ENCODE measurements at places on chromosomes 1 and 21.

DNA sequence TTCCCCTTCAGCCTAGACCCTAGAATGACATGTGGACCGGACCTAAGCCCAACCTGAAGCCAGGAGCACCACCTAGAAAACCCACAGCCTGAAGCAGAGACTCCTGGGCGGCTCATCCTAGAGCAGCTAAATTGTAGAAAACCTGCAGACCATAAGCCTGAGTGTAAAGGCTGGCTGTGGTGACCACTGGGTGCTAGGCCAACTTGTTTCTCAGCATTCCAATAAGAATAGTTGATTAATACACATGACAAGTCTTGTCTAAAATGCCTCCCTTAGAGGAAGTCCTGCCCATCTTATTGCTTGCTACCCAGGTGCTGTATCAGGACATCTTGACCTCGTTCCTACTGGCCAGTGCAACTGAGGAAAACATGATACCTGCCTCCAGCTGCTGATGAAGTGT lies 23.3 kb upstream of the CASQ2 start:
- DNase-seq = no peak

GRCh38 chr1:187949567-187949966 lies 1120.8 kb downstream of the PLA2G4A start:
- no peak for DNase-seq

DNA sequence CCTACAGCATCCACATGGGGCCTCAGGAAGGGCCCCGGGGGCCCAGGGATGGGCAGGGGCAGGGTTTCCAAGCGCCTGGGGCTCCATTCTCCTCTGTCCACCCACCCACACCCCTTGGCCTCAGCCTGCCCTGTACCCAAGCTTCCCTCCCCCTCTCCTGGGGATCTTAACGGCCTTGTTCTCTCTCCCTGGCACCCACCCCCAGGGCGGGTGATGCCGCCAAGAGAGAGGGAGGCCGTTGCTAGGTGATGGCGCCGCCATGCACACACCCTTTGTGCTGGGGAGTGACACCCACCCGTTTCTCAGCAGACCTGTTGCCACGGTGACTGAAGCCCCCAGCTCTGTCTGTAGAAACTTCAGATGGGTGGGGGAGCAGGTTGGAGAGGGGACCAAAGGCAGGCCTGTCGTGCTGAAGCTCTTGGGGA lies 7.6 kb downstream of the GPR37L1 start:
- DNase-seq = no peak

DNA sequence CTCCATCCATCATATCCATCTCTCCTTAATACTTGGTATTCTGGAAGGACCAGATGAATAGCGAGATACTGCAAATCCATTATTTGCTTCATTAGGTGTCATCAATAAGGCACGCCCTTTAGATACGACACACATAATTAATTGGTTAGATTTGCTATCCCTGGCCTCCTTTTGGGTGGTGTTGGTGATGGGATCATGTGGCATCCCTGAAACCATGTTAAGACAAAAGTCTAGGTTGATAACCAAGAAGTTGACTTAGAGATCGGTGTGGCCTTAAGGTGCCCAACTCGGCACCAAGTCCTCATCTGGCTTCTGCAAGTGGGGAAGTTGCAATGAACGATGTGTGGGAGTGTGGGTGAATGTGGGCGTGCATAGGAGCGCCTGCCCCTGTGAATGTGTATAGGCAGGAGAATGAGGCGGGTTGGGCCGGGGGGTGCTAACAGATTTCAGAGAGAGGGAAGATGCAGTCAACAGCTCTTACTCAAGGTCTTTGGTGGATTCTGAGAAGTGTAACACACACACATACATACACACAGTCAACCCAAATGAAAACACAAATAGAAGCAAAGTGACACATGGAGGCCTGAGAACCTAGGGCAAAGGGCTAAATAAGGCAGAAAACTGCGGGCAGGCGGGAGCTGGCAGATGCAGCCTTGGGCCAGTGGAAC lies 415.7 kb upstream of the ESRRG start:
- DNase-seq = no peak

DNA sequence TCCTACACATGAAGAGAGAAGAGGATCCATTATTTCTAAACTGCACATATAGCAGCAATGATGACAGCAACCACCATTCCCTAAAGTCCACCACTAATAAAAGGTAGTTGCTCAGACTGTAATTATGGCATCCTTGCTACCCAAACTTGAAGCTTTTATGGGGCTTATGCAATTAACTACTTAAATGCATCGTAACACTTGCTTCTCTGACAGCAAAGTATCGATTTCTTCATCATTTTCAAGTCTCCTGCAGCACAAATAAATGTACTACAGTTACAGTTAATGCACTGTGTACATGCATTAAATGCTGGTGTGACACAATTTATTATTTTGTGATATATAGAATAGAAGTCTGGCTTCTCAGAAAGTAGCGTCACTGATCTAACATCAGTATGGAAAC lies 241.7 kb downstream of the USH2A start:
- DNase-seq = no peak

- DNase-seq = no peak
These were observed 13.4 kb downstream of the ACAP3 start for GRCh38 chr1:1294250-1294890.

GRCh38 chr1:203095061-203095690 lies 9.4 kb upstream of the MYOG start:
- DNase-seq = no peak

DNA sequence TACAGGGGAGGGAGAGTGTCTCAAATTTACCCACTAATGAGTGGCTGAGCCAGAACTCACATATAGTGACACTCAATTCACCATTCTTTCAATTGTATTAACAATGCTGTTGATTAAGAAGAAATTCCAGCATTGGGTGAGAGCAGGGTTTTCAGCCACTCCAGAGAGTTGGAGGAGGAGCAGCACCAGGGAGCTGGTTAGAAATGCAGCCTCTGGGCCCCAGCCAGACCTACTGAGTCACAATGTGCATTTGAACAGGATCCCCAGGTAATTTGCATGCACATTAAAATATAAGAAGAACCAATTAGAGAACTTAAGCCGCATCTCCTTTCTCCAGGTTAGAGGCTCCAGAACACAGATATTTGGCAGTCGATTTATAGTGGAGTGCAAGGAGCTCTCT lies 41.8 kb downstream of the TNR start:
- no peak for DNase-seq

DNA sequence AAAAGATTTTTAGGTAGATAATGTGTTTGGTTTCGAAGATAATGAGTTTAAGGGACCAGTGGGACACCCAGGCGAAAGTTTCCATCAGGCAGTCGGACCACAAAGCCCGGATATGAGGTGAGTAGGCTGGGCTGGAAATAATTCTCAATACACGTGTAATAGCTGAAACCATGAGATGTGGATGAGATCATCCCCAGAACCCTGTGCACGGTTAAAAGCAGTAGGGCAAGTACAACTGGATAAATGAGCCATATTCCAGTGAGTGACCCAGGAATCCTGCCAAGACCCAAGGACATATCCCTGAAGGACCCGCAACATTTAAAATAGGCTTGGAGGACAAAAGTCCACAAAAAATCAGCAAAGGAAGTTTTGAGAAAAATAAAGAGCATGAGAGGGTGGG lies 21.5 kb upstream of the NHLH2 start:
- no peak for DNase-seq

GRCh38 chr1:170701962-170702361 lies 38.0 kb downstream of the PRRX1 start:
- no peak for DNase-seq

GRCh38 chr21:42350927-42351426 lies at the start of gene TFF2:
Gene TFF2, minus strand, starts transcription at chr21:42350994. Its CDS starts 37 bp downstream, at chr21:42350957.
- no peak for DNase-seq

GRCh38 chr1:62988867-62989266 lies 204.9 kb downstream of the ATG4C start:
- DNase-seq = no peak

DNA sequence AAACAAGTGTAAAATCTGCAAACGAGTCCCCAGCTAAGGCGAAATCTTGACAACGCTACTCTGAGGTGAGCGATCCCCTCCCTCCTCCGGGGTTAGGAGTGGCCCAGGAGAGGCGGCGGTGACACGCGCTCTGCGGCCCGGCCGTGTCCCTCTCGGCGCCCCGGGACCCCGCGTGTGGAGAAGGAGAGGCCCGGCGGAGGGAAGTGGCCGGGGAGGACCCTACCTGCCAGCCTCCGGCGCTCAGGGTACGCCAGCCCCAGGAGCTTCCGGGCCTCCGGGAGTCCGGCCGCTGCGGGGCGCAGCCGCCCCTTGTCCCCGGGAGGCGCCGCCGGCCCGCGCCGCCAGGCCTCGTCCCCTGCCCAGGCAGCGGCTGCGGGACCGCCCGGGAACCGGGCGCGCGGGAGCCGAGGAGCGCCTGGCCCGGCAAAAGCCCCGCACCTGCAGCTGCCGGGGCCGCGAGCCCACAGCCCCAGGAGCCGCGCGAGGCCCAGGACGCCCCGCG lies 543 bp downstream of the ABCB10 start:
- DNase-seq = peak; percentile 31

DNA sequence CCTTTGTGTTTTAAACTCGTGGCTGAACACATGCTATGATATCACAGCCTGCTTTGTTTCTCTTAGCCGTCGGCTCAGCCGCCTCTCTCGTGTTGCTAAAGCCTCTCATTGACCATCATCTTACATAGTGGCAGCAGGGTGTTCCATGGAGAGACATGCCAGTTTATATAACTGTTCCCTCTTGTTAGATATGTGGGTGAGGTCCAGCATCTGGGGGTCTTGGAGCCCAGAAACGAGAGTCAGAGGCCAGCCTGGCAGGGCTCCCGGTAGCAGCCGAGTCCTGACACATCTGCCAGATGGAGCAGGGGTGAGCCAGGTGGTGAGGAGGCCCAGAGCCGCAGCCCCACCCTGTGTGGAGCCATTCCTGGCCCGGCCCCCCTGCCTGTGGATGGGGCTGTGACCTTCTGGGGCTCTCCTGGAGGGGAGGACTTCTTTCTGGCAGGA lies 11.9 kb downstream of the PODN start:
- DNase-seq = no peak

DNA sequence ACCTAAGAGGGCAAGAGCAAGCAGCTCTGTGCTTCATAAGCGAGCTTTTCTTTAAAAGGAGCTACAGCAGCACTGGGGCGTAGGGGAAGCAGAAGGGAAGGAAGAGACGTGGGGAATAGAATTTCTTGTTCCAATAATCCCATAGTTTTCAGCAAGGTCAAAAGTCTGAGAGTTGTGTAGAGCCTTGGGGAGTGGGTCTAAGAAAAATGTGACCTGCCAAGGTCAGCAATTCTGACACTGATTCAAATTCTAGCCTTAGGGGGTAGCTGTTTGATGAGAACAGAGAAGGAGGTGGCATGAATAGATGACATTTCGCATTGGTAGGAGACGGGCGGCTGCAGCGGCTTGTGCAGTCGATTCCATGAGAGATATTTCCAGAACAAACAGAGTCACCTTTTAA lies 22.4 kb downstream of the PRRX1 start:
- no peak for DNase-seq

DNA sequence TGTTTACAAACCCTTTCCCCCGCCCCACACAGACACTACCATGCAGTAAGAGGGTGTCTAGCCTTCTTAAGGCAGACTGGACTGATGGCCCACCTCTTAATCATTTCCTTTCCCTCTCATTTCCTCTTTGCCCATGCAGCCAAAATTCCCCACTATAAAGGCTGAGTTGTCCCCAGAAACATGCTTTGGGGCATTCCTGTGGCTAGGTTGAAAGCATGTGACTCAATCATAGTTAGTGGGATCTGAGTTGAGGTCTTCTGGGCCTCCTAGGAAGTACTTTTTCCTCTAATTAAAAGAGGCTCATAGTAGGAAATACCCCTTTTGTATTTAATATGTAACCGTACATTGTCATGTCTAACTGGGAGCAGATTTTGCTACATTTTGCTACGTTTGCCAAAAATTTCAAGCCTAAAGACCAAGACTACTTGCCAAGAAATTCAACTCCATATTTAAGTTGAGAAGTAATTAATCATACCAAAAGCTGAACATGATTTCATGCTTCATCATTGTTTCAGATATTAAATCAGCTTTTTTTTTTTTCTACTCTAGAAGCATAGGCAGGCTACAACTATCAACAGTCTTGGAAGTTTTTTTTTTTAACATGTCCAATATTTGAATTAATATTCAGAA lies 174.7 kb downstream of the ADGRL4 start:
- no peak for DNase-seq

GRCh38 chr1:117188816-117189437 lies 21.8 kb downstream of the VTCN1 start:
- DNase-seq = no peak

DNA sequence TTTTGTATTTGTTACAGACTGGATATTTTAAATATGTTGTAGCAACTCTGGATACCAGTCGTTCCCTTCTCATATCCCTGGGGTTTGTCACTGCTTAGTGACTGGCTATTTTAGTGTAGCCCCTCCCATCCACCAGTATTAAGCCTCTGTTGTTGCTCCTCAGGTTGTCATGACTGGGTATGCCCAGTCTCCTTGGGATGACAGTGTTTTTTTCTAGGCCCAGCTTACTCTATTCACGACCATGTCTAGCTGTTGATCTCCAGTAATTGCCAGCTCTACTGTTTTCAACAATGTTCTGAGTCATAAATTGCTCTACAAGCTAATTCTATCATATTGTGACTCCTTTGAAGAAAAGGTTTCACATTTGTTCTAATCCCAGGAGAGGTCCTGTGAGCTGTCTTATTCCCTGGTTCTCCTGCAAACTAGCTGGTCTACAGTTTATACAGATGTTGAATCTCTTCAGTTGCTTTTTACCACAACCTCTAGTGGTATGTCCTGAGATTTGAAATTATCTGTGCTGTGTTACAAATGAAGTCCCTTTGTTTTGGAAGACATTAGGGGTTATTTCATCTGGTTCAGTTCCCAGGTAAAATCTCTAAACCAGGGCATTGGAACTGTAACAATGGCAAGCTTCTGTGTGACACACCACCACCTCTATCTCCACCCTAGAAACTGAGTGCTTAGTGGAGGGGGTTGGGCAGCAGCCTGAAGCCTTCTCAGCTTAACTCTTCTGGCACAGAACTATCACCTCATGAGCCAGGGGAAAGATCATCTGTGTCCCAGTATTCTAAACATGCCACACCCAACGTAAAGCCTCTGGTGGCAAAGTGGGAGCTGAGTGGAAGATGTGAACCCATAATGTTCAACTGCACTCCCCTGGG lies 124.6 kb downstream of the TRIM33 start:
- DNase-seq = no peak

- no peak for DNase-seq
These were observed 12.6 kb upstream of the S100B start for GRCh38 chr21:46617267-46618051.

GRCh38 chr1:229456016-229456415 lies 22.1 kb upstream of the ACTA1 start:
- DNase-seq = no peak

GRCh38 chr21:44326716-44327602 lies 12.2 kb downstream of the CFAP410 start:
- DNase-seq = no peak

GRCh38 chr1:240691909-240692705 lies 80.2 kb upstream of the GREM2 start:
- peak; percentile 2 for DNase-seq

Measured in activated CD4-positive, alpha-beta T cell treated with anti-CD3 and anti-CD28 coated beads, Interleukin-2, Interleukin-4, amounts not matched to agents 100 ng/mL and 50 ng/mL, durations not matched to agents 16 hours and 8 hours (primary cell).